ENCODE measurements at places on chromosomes 6 and 20.

- DNase-seq, result no peak
Observed at GRCh38 chr6:7198833-7199800, 91.4 kb downstream of the RREB1 start.

- no peak for DNase-seq
Observed at GRCh38 chr20:11852811-11853210, 64.9 kb upstream of the BTBD3 start.

DNA sequence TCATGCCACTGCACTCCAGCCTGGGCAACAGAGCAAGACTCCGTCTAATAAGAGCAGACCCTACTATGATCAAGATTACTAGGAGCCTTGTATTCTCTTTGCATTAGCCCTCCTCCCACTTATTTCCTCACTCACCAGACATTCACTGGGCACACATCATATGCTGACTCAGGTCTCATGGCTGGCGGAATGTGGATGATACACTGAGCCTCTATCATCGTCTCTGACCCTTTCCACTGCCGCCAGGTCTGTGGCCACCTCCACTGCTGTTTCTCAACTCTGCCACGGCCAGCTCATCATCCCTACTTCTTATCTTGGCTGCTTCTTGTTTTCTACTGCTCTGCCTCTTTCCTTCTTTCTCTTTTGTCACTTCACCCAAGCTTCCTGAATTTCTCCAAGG lies 161.0 kb downstream of the BACH2 start:
- no peak for DNase-seq

GRCh38 chr20:45365444-45365970 lies 2.6 kb downstream of the SYS1 start:
- DNase-seq, result no peak

- DNase-seq, result no peak
Observed at GRCh38 chr20:36170542-36171215, 16.1 kb downstream of the EPB41L1 start.

DNA sequence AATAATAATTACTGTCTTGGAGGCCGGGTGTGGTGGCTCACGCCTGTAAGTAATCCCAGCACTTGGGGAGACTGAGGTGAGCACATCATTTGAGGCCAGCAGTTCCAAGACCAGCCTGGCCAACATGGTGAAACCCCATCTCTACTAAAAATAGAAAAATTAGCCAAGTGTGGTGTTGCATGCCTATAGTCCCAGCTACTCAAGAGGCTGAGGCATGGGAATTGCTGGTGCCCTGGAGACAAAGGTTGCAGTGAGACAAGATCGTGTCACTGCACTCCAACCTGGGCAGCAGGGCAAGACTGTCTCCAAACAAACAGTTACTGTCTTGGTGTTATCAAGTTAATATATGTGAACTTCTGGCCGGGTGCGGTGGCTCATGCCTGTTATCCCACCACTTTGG lies 4.9 kb downstream of the RRP36 start:
- no peak for DNase-seq

DNA sequence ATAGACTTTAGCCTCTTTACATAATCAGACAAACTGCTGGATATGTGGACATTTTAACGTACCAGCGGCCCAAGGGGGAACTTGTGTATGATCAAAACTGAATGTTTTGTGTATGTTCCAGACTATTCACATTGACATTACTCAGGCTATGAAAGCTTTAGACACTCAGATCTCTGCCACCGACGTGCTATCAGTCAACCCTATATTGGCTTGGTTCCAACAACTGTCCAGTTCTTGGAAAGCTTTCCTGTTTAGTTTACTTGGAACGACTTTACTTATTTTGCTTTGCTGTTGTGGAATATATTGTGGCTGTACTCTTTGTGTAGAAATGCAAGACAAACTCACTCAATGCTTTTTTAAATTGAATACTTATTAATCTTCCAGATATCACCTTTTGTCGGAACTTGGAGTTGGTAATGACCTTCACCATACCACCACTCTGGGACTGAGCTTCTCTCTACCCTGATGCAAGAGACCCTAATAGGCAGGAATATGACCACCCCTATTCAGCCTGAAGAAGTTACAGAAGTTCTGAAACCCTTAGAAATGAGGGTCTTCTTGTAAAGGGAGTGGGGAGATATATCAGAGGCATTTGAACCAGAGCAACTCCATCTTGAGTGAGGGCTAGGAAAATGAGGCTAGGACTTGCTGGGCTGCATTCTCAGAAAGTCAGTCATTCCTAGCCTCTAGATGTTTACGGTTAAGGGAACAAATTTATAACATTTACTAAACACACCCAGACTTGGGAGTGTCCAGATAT lies 49.0 kb upstream of the PAX1 start:
- DNase-seq, result no peak

GRCh38 chr6:118017301-118017848 lies 110.3 kb downstream of the SLC35F1 start:
- no peak for DNase-seq

GRCh38 chr6:159969921-159970320 lies 1.0 kb downstream of the IGF2R start:
- DNase-seq, result no peak

Data from aorta (tissue), 5 donors.